ENCODE measurements at places on chromosomes 1 and 21.

GRCh38 chr1:227763246-227764018 is 28.2 kb downstream of the SNAP47 start:
- DNase-seq, result no peak

DNA sequence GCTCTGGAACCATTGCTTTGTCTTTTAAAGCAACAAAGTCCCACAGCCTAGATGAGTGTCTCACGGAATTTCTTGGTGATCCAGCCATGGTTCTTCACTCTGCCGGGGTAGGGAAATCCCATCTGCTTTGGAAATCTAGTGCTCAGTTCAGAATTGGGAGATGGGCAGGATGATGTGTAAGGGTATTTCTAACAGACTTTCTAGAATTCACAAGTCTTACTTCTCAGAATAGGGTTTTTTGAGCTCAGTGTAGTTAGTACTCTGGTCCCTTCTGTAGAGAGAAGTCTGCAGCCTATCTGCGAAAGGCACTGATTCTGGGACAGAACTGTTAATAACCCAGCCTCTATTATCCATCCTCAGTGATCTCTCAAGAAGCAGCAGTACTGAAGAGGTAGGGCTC is 25.3 kb downstream of the GABPA start:
- no peak for DNase-seq

DNA sequence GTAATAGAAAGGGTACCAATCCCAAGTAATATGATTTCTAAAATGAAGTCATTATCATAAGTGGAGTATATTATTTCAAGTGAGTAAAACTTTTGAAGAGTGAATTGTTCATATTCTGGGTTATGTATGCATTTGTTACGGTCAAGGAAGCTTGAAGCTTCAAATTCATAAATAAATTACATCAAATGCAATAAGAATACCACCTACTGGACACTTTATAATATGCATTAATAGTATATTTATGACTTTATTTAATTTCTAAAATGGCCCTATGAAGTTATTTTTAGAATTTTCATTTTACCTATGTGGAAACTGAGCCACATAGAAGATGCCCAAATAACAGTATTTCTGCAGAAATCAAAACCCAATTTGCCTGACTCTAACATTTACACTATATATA is 260.6 kb downstream of the SMYD3 start:
- no peak for DNase-seq

DNA sequence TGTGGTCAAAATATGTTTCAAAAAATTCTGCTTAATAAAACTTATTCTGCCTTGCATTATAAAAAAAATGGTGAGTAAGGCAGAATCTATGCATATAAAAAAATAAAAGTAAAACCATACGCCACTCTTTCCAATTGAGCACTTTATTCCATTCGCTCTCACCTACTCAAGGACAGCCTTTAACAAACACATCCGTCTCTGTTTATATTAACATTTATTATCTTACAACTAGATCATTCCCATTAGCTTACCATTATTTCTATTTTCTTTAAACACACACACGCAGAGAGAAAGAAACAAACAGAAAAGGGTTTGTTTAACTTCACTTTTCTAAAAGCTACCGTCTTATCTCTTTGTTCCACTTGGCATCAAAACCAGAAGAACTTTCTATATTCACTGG is 598.9 kb upstream of the CHRM3 start:
- DNase-seq, result no peak

GRCh38 chr1:156887317-156887716 is 6.2 kb upstream of the PEAR1 start:
- DNase-seq, result no peak

GRCh38 chr1:223455470-223455869 is 62.3 kb downstream of the CCDC185 start:
- DNase-seq, result no peak

- DNase-seq, result no peak
These were observed 4.1 kb downstream of the KRTAP15-1 start for GRCh38 chr21:30444204-30444603.

- no peak for DNase-seq
These were observed 132.9 kb upstream of the ERG start for GRCh38 chr21:38631206-38631605.

DNA sequence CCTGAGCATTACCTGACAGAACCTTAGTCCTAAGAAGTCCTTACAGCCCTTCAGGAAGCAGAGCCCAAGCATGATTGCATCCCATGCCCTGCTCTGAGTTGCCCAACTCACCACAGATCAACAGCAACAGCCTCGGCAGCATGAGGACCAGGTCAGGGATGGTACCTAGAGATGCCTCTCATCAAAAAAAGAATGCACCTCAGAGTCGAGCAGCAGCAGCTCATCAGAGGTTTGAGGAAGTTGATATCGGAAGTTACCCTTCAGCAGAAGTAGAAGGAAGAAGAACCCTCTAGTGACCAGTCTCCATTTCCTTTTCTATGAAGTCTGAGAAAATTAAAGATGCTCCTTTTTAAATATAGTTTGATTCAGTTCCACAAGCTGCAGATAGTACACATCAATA is at the start of gene FCRL1:
TSS of gene FCRL1 (minus strand) at position 225 of the 400 bp plus-strand sequence. CDS start at position 142, 83 bp downstream.
- DNase-seq, result no peak

- DNase-seq, result no peak
These were observed 226.4 kb upstream of the DPYD start for GRCh38 chr1:98147280-98147679.

Data from stimulated activated CD4-positive, alpha-beta T cell treated with anti-CD3 and anti-CD28 coated beads, Interleukin-1b, Interleukin-23, amount 100 ng/mL, for 24 hours (primary cell).